ENCODE measurements at places on chromosomes 6 and 20. TPM values are rescaled to one million over a fixed set of nuclear protein-coding genes. Genes with fewer than 3 reads are reported as not detected.

GRCh38 chr6:65760285-65760684, 53.3 kb upstream of the EYS start:
- no peak overlapping the region for H3K4me3 ChIP-seq
- no peaks in the 10 kb centered on the region for H3K4me1 ChIP-seq
- no peak for DNase-seq

- no peak overlapping the region for H3K27ac ChIP-seq
- no peak overlapping the region for H3K4me3 ChIP-seq
- no peak for DNase-seq
- no peaks in the 10 kb centered on the region for H3K36me3 ChIP-seq
Observed at GRCh38 chr6:31742894-31743293, 3.1 kb downstream of the MSH5 start.

GRCh38 chr6:132153221-132153898, 202.2 kb upstream of the CCN2 start:
- no peaks in the 10 kb centered on the region for H3K27me3 ChIP-seq
- no peak overlapping the region for H3K27ac ChIP-seq
- no peak overlapping the region for H3K4me3 ChIP-seq
- no peaks in the 10 kb centered on the region for H3K36me3 ChIP-seq

- no peaks in the 10 kb centered on the region for H3K36me3 ChIP-seq
- H3K27ac ChIP-seq = no peak overlapping the region
- H3K4me1 ChIP-seq = no peaks in the 10 kb centered on the region
- no peak overlapping the region for H3K4me3 ChIP-seq
Observed at GRCh38 chr6:166282394-166283032, 25.7 kb downstream of the PRR18 start.

- no peaks in the 10 kb centered on the region for H3K4me1 ChIP-seq
- no peak for DNase-seq
- no peak overlapping the region for H3K27ac ChIP-seq
Observed at GRCh38 chr6:169169375-169169774, 84.3 kb downstream of the THBS2 start.

DNA sequence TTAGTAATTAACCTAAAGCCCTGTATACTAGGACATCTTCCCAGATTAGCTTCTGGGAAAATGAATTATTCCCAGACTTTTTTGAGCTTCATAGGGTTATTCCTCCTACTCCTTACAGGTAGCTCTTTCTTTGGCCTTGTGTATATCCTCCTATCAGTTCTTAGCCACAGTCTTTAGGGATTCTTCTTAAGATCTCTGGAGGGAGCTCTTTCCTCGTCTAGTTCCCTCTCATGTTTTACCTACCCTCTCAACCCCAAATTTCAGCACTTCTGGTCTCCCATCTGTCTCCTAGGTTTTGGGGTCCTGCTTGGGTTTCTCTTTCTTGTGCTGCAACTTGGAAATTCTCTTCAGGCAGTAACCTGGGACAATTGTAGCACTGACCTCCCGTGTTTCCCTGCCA, 46.4 kb upstream of the SLC35B3 start:
- DNase-seq = no peak
- H3K36me3 ChIP-seq = no peaks in the 10 kb centered on the region
- no peaks in the 10 kb centered on the region for H3K4me1 ChIP-seq
- H3K4me3 ChIP-seq = no peak overlapping the region

BCAS1 gene
- 32.0 TPM for total RNA-seq

DNA sequence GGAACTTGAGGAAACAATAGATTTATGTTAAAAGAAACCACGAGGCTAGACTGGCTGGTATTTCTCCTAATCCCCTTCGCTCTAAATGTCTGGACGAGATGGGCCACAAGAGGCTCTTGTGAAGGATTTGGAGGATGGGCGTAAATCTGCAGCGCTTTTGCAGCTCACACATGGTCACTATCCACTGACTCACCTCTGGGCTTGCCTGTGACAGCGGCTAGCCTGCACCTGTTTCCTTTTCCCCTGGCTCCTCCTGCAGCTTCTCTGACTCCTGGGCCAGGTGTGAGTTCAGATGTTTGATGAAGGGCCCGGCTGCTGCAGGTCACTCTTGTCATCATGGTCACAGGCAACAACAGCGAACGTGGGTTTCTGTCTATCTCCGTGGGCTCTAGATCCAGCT, 629.4 kb downstream of the CBLN4 start:
- H3K27me3 ChIP-seq = no peaks in the 10 kb centered on the region
- H3K4me3 ChIP-seq = no peak overlapping the region
- H3K4me1 ChIP-seq = no peaks in the 10 kb centered on the region
- no peaks in the 10 kb centered on the region for H3K36me3 ChIP-seq
- H3K27ac ChIP-seq = no peak overlapping the region
- DNase-seq = no peak
